Esophagus muscularis mucosa (tissue), 4 donors: ENCODE measurements at places on chromosomes 6 and 20.

- DNase-seq: no peak
Measured at GRCh38 chr6:13262302-13263230, 65.8 kb downstream of the TBC1D7 start.

GRCh38 chr6:47376930-47377329, 67.2 kb upstream of the TNFRSF21 start:
- no peak for DNase-seq

DNA sequence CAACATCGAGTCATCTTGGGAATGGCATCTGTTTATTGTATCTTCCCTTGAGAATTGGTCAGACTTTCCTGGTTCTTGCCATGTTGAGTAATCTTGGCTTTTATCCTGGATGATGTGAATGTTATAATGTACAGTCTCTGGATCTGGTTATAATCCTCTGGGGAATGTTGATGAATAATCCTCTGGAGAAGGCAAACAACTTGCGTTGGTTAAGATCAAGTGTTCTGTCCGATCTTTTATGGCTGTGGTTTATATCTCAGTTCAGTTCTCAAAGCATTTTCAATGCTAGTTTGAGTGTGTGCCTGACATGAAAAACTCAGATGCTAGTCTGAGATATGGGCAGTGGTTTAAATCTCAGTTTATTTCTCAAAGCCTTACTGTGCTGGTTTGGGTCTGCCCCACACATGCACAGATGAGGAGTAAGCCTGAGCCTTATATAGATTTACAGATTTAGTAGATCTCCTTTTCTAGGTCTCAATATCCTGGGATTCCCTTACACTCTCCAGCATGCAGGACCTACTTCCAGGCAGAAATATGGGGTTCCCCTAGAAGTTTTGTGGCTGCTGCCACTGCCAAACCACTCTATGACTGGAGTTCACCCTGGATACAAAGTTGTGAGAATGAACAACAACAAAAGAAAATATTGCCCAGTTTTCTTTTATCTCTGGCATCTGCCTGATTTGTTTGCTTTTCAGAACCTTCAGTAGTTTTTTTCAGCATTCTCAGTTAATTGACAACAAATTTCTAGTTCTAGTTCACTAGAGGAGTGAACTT, 191.8 kb upstream of the MAN1A1 start:
- no peak for DNase-seq

GRCh38 chr6:166768761-166769160, 141.7 kb upstream of the RPS6KA2 start:
- DNase-seq: no peak

GRCh38 chr20:47035026-47035590, 140.5 kb downstream of the EYA2 start:
- no peak for DNase-seq

DNA sequence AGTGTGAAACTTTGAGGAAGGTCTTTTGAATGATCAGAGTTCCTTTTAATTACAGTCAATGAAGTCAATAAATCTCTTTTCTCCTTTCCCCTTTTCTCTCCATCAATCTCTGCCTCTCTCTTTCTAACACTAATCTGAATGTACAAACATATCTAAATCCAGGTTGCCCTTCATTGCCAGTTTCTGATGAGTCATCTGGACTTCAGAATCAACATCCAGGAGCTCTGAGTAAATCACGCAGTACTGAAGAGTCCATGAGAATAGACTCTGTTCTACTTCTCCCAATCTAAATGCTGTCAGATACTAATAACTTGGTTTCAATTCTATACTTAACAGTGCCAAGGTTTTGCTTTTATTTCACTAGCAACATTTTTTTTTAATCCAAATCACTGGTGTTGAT, 238.7 kb upstream of the THEMIS start:
- no peak for DNase-seq

DNA sequence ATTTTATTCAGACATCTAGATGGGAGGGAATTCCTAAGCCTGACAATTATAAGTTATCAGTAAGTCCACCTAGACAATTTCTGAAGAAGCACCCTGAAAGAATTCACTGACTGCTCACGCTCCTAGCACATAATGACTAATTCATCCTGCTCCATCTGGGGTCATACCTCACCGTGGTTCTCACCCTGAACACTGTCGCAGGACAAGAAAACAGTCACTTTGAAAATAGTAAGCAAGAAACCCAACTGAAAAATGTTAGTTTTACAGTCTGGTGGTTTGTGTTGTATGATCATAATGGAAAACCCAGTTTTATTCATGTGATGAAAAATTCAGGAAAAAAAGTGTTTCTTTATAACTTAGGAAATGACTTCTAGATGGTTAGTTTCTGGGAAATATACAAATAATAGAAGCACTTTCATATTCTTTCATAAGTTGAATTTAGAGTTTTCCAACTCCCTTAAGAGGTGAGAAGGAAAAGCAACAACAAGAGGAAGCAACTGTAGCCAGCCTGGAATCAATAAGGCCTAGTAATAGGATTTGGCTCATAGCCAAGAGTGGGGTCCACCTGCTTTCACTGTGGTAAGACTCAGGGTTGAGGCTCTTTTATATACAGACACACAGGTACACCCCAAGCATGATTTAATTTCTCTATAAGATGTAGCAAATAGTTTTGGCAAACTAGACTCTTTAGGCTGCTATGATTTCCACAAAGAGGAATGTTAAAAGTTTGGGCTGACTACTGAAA, 94.1 kb downstream of the HIVEP2 start:
- DNase-seq: no peak

GRCh38 chr6:125558241-125558843, 191.1 kb upstream of the HEY2 start:
- DNase-seq: no peak

DNA sequence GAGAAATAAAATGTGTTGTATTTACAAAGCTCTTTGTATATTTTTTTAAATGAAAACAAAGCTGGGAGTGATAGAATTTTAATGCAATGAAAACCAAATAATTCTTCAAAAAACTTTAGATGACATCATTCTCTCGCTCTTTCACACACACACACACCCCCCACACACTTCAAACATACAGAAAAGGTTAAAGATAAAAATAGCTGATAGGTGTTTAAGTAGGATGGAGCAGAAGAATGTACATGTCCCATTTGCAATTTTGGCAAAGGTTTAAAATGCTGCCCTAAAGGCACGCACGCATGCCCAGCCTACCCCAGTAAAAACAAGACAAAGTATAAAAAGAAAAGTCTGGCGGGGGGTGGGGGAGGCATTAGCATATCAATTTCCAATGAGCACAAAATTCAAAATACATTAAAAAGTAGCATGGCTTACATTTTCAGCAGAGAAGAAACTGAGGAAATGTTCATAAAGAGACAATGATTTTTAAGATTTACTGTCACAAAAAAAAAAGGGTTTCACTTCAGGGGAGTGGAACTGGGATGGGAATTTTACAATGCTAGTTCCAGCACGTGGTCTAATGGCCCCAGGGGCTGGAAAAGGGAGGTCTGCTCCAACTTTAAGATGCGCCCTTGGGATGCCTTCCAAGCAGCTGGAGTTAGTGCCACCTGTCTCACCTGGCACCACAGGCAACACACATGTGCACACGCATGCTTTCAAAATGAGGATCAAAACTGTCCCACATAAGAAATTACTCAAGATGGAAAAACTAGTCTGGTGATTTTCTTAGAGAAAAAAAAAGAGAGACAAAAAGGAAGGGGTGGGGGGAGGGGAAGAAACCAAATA, 55.1 kb upstream of the NFATC2 start:
- no peak for DNase-seq

GRCh38 chr6:169252505-169253189, 999 bp downstream of the THBS2 start:
- no peak for DNase-seq

GRCh38 chr6:50661636-50662035, 51.7 kb upstream of the TFAP2D start:
- DNase-seq: no peak

GRCh38 chr6:121816906-121817540, 381.6 kb downstream of the GJA1 start:
- DNase-seq: no peak

DNA sequence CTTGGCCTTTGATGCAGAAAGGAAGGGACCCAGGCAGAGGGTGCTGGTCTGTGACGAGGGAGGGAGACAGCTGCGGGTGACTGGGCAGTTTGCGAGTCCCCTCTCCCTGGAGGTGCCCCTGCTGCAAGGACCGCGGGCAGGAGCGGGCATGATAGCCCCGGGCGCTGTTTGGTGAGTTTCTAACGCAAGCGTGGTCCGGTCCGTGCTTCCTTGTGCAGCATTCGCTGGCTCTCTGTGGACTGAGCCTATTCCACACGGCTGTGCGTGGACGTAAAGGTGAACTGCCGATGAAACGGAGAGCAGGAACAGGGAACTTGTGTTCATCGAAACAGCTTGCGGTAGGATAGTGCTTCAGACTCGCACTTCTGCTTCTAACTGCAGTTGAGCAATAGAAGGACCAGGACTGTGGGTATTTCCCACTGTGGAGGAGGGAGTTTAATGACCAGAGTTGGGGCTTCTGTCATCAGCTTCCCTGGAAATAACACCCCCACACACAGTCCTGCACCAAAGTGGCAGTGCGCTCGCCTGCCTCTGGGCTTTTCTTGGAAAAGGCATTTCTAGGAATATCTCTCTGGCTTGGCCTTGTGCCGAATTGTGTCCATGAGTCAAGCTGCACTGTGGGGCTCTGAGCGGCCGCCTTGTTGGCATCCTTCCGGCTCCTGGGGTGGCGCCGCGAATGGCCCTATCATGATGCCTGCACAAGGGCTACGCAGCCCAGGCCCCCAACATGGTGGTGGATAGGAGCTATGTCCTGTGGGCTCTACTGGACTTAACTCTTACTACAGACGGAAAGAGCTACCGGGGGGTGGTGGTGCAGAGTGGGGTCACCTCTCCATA, 48.9 kb downstream of the DUSP22 start:
- DNase-seq: no peak

DNA sequence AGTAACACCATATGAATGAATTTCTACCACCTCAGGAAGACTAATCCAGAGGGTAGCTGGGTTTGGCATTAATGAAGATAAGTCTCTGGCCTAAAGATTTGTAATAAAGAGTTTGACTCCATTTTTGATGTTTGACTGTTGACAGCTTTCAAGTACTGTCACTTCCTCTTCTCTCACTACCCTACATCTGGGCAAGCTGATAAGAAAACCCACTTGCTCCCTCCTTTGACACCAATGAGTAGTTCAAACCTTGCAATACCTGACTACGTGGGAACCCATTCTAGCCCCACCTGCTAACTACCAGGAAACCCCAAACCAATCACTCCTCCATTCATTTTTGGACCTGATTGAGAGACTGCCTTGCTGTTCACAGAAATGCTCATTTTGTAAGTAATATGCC, 621.5 kb downstream of the TENT5A start:
- DNase-seq: no peak

GRCh38 chr20:18527836-18528235, 20.1 kb downstream of the SEC23B start:
- no peak for DNase-seq

DNA sequence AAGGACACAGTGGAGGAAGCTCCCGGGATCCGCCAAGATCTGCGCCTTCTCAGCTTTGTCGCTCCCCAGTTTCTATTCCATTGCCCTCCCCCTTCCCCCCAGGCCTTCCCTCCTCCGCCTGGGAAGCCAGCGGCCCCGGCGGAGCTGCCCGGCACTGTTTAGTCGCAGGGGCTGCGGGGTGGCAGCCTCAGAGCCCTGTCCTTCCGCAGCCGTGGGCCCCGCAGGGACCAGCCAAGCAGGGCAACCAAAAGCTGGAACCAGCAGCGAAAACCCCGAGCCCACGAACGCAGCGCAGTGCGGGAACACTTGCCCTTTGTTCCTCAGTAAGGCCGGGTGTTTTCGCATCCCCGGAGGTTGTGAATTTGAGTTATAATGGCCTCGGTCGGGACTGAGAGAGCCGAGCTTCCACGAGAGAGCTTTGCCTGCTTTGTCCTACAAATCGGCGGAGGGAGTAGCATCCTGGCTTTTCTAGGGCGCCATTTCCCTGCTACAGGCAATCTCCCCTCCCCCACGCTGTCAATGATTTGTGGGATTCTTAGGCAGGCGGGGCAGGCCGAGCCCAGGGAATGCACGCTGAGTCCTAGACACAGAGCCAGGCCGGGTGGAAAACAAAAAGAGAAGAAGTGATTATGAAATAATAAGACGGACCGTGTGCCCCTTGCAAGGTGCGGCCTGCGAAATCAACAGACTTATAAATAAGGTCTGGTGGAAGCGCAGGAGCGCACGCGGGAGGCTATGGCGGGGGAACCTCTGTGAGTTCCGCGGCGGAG, 4.0 kb upstream of the TUBB2B start:
- no peak for DNase-seq

- no peak for DNase-seq
Measured at GRCh38 chr20:62136283-62137091, 6.7 kb downstream of the PSMA7 start.

DNA sequence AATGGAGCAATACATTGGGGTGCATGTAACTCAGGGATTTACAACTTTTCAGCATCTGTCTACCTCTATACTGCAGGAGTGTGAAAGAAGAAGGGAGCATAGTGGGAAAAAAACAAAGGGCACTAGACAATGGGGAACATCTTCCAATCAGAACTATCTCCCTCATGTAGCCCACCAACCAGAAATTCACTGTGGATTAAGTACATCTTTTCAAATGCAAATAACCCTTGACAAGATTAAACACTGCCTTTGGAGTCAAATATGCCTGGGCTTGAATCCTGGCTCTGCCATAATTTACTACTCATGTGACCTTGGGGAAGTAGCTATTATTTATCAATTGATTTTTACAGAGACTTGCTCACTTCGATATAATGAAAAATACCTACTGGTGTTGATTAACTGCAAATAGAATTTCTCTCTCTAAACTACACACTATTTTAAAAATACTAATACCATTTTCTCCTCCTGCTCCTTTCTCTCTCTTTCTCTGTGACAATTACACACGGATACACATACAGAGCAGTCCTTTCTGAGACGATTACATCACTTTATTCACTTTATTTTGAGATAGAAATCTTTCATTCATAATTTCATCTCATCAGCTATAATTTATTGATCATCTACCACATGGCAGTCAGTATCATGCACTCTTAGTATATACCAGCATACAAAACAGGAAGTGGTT, 783.7 kb downstream of the FRK start:
- no peak for DNase-seq

- DNase-seq: no peak
Measured at GRCh38 chr6:13248053-13248452, 80.3 kb downstream of the TBC1D7 start.

GRCh38 chr6:12748815-12749521, 32.4 kb downstream of the PHACTR1 start:
- DNase-seq: no peak

- DNase-seq: no peak
Measured at GRCh38 chr20:62345681-62346370, 21.3 kb downstream of the LAMA5 start.

DNA sequence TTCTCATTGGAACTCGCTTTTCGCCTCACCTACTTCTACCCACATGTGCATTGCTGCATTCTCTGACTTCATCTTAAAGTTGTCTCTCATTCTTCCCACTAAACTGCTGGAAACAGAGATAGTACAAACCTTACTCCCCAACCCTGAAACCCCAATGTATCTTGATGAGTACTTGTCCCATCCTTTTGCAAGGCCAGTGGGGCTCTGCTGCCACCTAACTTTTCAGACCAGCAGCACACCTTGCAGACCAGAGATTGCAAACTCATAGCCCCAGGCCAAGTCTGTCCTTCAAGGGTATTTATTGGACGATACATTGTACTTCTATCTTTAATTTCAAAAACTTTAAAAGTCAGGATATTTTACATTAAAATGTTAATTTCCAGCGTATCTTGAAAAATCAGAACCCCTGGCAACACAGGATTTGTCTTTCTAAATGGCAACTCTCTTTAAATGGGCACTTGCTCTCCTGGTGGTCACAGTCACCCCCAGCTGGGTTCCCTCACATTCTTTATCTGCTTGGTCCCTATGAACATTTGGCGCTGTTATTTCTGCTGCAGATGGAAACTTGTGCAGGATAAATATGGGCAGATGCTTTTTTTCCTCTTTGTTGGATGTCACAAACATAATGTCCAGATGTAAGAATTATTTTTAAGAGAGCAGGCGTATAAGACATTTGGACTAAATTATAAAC, 83.9 kb downstream of the SOD2 start:
- no peak for DNase-seq
